NCI-H1048 (cell line): ENCODE measurements at places on chromosomes 13 and 19.

DNA sequence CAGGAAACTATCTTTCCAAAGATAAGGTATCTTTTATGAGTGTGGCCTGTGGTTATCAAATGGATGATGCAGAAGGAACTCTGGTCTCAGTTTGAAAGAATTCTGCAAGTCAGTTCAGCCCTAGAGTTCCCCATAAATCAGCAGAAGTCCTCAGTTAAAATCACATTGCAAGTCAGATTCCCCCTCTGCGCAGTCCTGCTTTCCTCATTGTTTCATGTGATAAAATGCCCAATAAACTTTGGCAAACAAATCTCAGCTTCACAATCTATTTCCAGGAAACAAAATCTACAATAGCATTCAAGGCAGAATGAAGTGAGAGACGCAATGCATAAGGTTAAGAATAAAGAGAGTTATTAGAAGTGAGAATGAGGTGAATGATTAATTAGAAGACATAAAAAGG is 216.3 kb upstream of the KLHL1 start:
- no peak for DNase-seq

DNA sequence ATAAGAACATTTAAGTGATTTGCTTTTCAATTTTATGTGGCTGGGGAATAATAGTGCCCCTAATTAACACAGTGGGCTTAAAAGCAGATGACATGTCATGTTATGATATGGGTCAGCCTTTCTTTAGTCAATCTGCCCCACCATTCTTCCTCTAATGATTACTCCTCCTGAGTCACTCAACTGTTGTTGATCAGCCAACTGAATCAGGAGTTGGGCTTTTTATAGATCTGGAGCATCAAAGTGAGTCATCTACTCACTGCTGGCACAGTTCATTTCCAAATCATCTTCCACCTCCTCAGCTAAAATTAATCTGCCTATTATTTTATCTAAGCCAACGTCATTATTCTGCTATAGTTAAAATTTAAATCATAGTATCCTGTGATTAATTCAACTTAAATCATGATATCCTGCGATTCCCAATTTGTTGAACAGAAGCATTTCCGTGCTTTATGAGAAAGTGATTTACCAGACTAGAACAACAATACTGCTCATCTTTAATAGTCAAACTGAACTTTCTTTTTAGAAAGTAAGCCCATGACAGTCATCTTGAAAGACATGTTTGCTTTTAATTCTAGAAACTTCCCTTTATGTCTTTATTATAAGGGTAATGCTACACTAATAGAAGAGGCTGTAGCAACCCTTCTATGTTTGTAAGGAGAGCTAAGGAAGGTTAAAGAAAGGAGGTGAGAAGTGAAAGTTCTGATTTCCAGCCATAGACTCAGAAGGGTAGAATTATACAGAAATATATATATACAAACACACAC is 551.4 kb downstream of the TBC1D4 start:
- DNase-seq = no peak

DNA sequence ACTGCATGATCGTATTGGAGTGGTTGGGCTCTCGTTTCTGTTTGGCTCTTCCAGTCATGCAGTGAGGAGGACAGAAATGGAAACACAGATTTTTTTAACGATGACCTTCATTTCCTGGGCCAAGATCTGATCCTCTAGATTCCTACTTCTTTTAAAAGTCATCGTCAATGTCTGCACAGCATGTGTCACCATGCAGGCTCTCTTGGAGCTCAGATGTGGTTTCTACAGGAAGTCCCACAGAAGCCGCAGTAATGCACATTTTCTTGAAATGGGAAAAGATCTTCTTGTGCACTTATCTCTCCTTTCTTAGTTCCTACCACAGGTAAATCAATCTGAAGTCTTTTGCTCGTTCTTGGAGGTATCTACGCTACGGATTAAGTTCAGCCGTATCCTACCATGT is 626.9 kb downstream of the EFNB2 start:
- no peak for DNase-seq

DNA sequence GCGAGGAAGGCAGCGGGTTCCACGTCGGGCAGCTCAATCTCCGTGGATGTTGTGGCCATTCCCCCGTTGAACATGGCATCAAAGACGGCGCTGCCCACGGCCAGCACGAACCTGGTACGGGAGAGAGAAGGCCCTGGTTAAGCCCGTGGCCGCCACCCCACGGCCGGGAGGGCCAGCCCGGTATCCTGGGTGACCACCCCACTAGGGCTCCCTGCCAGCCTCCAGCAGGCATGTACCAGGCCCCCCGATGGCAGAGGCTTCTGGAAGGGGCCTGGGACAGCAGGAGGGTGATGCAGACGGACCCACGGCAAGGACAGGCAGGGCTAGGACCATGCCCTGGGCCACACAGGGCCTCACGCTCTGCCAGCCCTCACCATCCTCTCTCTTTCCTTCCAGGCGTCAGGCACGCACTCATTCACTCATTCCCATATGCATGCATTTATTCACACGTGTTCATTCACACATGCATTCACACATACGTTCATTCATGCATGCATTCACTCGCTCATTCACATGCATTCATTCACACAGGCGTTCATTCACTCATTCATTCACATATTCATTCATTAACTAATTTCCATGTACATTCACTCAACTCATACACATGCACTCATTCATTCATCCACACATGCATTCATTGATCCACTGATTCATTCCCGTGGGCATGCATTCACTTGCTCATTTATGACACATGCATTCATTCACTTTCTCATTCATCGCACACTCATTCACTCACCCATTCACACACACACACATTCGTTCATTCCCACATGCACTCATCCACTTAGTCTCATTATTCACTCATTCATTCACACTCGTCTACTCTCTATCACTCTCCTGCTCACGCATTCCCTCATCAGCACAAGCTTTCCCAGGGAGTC is 17.9 kb downstream of the BTBD2 start:
- DNase-seq = no peak
